HS-5 (cell line): ENCODE measurements at places on chromosomes 6 and 20.
A peak's percentile ranks its signal among the peaks of the same experiment; 100 is the strongest.

GRCh38 chr6:11632231-11632630, 94.7 kb downstream of the TMEM170B start:
- no peak for DNase-seq

GRCh38 chr6:7165890-7166267, 58.1 kb downstream of the RREB1 start:
- DNase-seq: no peak

DNA sequence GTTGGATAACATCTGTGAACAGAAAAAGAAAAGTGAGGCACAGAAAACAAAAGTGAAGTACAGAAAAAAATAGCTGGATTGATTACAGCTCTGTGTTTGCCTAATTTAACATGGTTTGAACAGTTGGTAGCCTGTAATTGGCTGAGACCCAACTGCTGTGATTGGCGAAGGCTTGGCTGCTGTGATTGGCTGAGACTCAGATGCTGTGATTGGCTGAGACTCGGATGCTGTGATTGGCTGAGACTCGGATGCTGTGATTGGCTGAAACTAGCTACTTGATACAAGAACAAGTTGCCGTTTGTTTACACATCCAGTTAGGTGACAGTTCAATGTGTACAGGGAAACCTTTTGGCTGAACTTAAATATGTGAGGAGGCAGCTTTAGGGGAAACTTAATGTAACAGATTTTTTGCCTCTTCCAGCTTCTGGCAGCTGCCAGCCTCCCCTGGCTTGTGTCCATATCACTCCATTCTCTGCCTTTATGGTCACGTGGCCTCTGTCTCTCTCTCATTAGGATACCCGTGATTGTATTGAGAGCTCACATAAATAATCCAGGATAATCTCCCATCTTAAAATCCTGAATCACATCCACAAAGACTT, 223.4 kb upstream of the FOXA2 start:
- no peak for DNase-seq

DNA sequence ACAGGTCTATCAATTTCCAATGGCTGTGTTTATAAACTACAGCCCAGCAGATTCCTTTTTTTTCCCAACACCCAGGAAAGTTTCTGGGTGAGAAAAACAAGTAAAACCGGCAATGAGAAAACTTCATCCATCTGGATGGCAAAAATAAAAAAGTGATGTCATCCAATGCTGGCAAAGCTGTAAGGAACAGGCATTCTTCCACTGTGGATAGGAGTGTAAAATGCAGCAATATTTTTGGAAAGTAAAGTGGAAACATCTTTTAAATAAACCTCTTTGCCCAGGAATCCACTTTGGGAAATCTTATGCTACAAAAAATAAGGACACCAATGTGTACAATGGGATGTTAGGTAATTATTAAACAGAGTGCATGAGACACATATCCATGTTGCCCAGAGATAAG, 102.1 kb upstream of the NT5E start:
- no peak for DNase-seq

DNA sequence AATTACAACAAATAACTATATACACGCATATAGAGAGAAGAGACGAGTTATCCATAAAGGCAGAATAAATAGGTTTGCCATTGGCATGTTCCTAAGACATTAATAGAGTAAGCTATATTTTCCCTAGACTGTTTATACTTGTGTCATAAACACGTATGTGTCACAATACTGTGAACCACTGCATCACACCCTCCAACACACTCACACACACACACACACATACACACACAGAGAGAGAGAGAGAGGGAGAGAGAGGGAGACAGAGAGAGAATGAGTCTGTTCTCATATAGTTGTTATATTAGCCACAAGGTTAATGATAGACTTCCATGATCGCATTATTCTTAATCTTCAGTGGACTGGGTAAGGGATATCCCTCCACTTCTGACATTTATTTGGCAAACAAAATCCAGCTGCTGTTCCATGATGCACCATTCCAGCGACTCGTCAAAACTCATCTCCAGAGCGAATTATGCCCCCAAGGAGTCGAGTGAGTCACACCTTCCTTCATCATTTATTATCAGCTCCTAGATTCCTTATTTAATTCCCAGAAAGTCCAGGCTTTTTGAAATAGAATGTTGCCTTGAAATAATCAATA, 82.8 kb upstream of the HIVEP1 start:
- DNase-seq: no peak

DNA sequence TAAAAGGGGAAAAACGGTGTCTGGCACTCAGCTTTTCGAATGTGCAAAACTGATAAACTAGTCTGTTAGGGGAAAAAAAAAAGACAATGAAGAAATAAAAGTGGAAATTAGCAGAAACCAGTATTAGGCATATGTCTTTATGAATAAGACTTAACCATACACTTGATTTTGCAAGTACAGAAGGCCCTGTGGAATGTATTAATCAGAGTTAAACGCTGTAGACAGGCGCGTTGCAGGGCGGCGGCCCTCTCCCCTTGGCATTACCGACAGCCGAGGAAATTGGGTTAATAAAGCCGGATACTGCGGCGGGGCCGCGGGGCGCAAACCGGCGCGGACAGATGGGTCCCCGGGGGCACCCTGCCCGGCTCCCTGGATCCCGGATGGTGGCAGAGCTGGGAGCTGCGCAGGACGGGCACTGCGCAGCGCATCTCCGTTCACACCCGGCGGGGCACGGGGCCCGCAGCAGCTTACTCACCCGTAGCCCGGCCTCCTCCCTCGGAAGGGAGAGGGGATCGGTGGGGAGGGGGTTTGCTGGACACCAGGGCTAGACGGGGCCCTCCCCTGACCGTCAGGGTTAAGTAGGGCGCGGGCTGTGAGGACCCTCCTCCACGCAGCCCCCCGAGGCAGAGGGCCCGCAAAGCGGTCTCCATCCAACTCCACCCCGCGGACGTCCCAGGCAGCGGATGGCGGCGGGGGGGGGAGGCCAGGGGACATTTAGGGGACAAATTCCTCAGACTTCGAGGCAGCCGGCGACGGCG, 2.0 kb downstream of the BHLHE23 start:
- no peak for DNase-seq

DNA sequence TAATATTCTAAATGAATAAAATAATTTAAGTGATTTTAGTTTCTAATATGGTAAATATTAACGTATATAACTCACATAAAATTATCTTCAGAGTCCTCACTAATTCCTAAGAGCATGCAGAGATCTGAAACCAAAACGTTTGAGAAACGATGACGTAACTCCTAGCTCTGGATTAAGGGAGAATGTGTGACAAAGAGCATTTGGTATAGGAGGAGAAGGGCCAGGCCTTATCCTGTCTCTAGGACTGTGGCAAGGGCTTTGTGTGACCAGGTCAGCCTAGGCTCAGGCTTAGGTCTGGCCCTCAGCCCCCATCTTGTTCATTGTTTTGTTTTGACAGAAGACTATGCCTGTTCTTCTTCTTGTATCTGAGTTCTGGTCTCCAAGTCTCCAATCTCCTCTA, 19.2 kb upstream of the POLR1H start:
- DNase-seq: no peak

DNA sequence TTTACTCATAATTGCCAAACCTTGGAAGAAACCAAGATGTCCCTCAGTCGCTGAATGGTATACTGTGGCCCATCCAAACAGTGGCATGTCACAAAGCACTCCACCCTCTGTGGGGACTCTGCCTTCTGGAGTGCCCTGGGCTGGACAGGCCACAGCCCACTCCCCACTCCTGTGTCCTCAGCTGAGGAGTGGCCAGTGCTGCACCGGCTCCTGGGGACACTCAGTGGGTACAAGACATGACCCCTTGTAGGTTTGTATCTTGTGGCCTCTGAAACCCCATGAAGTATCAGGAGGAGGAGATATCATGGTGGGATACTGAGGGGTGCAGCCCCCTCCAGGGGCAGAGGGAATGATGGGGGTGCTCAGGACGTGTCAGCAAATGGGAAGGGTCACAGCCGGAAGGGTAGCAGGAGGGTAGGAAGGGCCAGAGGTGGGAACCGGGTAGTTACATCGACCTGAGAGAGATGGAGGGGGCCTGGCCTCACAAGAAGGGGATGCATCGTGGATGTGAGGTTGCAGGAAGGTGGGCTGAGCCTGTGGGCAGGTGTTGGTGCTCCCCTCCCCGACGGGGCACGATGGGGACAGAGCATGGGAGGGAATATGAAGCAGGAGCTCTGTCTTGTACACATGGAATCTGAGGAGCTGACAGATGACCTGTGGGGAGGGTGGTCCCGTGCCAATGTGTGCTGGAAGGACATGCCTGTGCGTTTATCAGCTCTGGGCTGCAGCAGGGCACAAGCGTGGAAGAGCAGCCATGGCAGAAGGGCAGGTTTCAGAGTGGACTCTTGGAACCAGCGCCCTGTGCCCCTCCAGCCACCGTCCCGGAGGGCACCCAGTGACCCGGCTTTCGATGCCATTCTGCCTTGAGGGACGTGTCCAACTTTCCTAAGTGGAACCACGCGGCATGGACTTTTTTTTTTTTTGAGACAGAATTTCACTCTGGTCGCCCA, 11.9 kb upstream of the HELZ2 start:
- DNase-seq: no peak

DNA sequence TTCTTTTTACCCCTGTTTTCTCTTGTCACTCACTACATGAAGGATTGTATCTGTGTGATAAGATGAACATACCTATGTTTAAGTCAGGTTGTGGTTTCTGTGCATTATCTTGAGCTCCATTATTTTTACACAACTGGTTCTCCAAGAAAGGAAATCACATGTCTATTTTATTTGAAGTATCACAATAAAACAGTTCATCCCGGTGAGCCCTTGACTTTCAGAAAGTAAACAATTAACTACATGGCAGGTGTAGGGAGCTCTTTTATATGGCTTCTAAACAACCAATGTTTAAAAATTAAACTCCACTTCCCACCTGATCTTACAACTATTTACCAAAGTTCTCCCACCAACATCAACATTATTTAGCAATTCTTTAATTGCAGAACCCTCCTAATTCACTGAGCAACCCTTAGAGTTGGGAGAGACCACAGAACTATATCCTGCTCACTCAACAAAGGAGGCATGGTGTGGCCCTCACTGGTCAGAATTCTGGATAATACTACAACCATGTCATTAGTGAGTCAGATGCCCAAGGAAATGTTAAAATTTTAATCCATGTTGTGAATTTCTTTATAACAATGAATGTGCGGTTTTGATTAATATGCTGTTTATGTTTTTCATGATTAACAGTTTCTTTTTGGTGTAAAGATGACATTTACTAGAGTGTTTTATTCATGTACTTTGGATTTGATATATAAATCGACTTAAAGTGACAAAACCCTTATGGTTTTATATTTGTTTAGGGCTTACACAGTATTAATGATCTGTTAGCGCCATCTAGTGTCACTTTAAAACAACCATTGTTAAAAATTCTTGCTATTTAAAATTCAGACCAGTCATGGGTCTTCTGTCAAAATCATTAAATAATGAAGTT, 50.0 kb upstream of the SCGN start:
- peak; percentile 39 for DNase-seq

DNA sequence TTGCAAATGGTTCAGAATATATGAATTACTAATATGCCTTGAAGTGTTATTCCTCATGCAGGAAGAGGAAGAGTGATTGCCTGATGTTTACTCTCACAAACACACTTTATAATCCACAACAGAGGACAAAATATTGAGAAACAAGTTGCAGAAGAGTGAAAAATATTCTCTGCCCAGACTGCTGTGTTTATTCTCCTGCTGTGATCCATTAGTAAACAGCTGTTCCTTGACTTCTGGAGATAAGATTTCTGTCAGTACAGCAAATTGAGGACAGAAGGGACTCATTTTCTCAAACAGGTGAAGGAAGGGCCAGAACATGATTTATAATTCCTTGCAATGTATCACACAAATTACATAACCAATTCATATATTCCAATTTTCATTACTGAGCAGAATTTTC, 148.0 kb downstream of the EPM2A start:
- DNase-seq: no peak

GRCh38 chr6:133590196-133590595, 298.7 kb upstream of the TCF21 start:
- DNase-seq: no peak

DNA sequence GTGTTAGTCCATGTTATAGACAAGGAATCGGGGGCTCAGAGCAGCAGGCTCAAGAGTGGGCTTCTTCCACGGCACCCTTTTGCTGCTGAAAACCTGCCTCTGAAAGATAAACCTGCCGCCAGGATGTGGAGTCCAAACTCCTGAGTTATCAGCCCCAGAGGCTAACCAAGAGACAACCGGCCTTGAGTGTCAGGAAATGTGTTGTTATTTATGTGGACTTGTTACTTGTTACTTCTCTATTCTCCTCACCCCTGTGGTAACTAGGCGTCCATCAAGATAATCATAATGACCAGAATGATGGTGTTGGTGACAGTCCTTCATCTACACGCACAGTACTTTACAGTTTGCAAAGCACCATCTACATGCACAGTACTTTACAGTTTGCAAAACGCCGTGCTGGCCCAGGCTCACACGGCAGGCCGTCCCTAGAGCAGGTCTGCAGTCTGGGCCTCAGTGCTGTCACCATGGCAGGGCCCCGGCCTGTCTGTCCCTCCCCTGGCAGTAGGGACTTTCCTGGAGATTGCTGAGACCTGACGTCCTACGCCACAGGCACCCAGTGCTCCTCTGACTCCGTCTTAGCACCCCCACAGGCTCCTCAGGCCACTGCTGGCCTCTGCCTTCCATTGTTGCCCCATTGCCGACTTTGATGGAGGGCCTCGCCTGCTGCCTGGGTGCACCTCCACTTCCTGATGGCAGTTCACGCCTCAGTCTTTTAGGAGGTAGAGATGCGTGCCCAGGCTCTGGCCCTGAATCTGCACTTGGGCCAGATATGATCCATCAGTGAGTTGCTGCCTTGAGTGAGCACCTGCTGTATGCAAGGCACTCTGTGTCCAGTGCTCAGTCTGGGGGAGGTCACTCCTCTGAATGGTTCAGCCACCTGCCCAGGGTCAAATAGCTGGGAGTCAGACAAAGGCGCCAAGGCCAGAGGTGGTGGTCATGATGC, 9.1 kb upstream of the BPIFB4 start:
- no peak for DNase-seq

DNA sequence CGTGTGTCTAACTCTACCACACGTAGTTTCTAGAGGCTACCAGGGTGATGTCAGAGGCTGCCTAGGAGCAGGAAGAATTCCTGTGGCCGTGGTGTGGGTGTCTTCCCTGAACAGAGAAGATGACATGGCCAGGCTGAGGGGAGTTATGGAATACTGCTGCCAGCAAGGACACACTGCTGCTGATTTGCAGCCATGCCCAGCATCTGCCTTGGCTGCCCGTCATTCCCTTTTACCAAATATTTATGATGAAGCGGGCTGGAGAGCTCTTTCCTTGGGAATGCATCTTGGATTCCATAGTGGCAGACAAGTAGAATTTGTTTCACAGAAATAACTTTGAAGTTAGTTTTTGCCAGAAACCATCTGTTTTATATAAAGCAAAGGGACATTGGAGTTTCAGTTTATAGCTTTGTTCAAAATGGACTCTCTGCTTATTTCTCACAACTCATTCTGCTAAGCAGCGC, 80.8 kb upstream of the VSTM2L start:
- peak; percentile 55 for DNase-seq

GRCh38 chr6:36729161-36729524, 31.5 kb downstream of the RAB44 start:
- DNase-seq: no peak

DNA sequence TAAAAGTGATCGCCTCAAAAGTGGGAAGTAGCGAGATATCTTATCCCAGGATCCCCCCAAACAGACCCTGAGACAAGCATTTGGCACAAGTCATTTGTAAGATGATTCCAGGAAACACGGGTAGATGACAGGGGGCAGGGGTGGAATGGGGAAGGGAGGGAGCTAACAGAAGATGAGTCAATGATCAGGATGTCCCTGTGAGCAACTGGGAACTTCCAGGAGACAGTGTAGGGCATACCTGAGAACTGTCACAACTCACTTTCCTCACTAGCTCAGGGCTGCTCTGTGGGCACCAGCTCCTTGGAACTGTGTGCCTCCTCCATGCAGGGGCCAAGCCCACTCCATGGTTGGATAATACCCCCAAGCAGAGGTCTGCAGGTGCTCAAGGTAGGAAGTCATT, 38.5 kb upstream of the VSX1 start:
- DNase-seq: no peak
